Right lobe of liver (tissue), 6 donors: ENCODE measurements at places on chromosomes 5 and 9. TPM values are rescaled to one million over a fixed set of nuclear protein-coding genes. Genes with fewer than 3 reads are reported as not detected.

GRCh38 chr5:128470663-128471062 lies 67.4 kb downstream of the FBN2 start:
- H3K4me3 ChIP-seq = no peak overlapping the region
- H3K27me3 ChIP-seq = no peaks in the 10 kb centered on the region
- DNase-seq = no peak

DNA sequence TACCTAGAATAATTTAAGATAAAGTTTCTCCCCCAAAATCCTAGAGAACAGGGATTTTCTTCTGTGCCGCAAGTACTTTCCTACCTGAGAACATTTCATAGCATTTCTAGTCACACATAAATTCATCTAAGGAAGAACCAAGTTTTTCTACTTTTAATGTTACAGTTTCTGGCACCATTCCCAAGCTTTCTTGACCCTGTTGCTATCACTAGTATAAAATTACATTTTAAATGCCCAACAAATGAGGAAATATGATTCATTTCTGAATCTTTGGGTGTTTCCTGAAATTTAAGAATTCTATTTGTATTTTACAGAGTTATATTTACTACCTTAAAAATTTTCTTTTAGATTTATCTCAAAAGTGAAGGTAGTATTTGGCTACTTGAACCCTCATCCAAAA lies 137.8 kb downstream of the LPAR1 start:
- H3K27ac ChIP-seq = no peak overlapping the region
- H3K27me3 ChIP-seq = no peaks in the 10 kb centered on the region
- DNase-seq = no peak
- H3K4me3 ChIP-seq = no peak overlapping the region

DNA sequence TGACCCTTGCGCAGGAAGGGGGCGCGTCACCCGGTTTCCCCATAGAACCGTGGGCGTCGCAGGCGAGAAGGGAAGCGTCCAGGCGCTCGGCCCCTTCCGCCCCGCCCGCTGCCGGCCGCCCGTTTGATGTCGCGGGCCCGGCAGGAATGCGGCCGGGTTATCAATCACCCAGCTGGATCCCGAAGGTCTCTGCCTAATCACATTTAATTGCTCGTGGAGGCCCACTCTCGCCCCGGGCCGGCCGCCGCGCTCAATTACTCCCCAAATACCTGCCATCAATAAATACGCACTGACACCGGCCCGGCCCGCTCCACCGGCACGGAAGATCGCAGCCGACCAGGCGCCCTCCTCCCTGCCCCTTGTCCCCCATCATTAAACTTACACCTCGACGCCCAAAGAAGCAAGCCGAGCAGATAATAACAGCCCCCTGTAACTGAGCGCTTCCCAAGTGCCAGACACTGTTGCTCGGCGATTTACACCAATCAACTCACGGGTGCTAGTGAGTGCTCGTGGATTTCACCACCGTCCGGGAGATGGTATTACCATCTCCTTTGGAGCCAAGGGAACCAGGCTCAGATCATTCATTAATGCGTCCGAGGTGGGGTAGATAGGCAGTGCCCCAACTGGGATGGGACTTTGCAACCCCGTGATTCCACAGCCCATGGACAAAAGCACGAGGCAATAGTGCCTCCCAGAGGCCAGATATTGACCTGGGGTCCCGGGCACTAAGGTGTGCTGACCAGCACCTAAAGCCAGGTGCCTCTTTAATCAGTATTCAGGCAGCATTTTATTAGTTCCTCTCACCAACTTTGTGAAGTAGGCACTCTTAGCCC lies 11.3 kb downstream of the MSX2 start:
- no peak overlapping the region for H3K4me3 ChIP-seq
- DNase-seq = no peak
- H3K36me3 ChIP-seq = no peaks in the 10 kb centered on the region

GRCh38 chr5:949815-950560 lies 57.3 kb downstream of the TRIP13 start:
- H3K27me3 ChIP-seq = no peaks in the 10 kb centered on the region
- no peak for DNase-seq
- H3K4me1 ChIP-seq = no peaks in the 10 kb centered on the region
- no peaks in the 10 kb centered on the region for H3K36me3 ChIP-seq
- no peak overlapping the region for H3K27ac ChIP-seq
- no peak overlapping the region for H3K4me3 ChIP-seq

- no peak overlapping the region for H3K4me3 ChIP-seq
- no peaks in the 10 kb centered on the region for H3K36me3 ChIP-seq
- H3K27ac ChIP-seq = no peak overlapping the region
- no peak for DNase-seq
- H3K27me3 ChIP-seq = no peaks in the 10 kb centered on the region
Measured at GRCh38 chr9:13688223-13688989, 408.9 kb upstream of the MPDZ start.

DNA sequence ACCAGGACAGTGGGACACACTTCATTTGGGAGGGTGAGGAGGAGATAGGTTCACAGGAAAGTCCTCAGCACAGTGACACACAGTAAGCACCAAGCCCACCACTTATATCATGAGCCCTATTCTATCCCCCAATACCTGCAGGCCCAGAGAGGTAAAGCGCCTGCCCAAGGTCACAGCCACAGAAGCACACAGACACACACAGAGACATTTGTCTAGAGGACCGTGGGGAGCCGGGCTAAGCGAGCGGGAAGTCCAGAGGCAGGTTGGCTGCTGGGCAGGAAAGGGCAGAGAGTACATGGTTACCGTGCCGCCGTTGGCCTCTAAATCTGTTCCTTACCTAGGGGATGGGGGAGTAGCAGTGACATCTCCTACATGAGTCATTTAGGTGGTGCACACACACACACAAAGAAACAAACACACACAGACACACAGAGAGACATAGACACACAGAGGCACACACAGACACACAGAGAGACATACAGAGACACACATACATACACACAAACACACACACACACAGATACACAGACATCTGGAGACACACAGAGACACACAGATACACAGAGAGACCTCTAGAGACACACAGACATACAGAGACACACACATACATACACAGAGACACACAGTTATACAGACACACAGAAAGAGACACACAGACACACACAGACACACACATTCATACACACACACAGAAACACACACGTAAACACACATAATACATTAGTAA lies 15.9 kb upstream of the DUSP1 start:
- H3K4me1 ChIP-seq = no peaks in the 10 kb centered on the region
- no peaks in the 10 kb centered on the region for H3K27me3 ChIP-seq
- H3K27ac ChIP-seq = no peak overlapping the region
- no peak for DNase-seq
- H3K4me3 ChIP-seq = no peak overlapping the region

TEX48 gene
- total RNA-seq = not detected

PPP3R2 gene
- total RNA-seq = not detected

EGFL7 gene
- total RNA-seq = 26.7 TPM

TOMM5 gene
- total RNA-seq = 31.6 TPM
